HCT116 (cell line): ENCODE measurements at places on chromosomes 3 and 15. TPM values are rescaled to one million over a fixed set of nuclear protein-coding genes. Genes with fewer than 3 reads are reported as not detected.

- peaks cover 12% of the 10 kb centered on the region for H3K4me1 ChIP-seq
- H3K27me3 ChIP-seq, result no peaks in the 10 kb centered on the region
- no peak overlapping the region for H3K27ac ChIP-seq
- no peak overlapping the region for H3K4me3 ChIP-seq
Observed at GRCh38 chr15:96354731-96355567, 24.4 kb downstream of the NR2F2 start.

GRCh38 chr15:78866803-78867202 is 5.9 kb upstream of the MORF4L1 start:
- DNase-seq, result no peak
- no peaks in the 10 kb centered on the region for H3K36me3 ChIP-seq
- no peaks in the 10 kb centered on the region for H3K4me1 ChIP-seq
- H3K4me3 ChIP-seq, result no peak overlapping the region

GRCh38 chr15:38758043-38758442 is 193.4 kb upstream of the RASGRP1 start:
- H3K27me3 ChIP-seq, result peaks cover 22% of the 10 kb centered on the region
- no peaks in the 10 kb centered on the region for H3K36me3 ChIP-seq
- no peaks in the 10 kb centered on the region for H3K4me1 ChIP-seq

- no peaks in the 10 kb centered on the region for H3K4me1 ChIP-seq
- no peak overlapping the region for H3K4me3 ChIP-seq
- no peak for DNase-seq
- no peaks in the 10 kb centered on the region for H3K27me3 ChIP-seq
Observed at GRCh38 chr3:176755552-176755951, 441.7 kb downstream of the TBL1XR1 start.

DNA sequence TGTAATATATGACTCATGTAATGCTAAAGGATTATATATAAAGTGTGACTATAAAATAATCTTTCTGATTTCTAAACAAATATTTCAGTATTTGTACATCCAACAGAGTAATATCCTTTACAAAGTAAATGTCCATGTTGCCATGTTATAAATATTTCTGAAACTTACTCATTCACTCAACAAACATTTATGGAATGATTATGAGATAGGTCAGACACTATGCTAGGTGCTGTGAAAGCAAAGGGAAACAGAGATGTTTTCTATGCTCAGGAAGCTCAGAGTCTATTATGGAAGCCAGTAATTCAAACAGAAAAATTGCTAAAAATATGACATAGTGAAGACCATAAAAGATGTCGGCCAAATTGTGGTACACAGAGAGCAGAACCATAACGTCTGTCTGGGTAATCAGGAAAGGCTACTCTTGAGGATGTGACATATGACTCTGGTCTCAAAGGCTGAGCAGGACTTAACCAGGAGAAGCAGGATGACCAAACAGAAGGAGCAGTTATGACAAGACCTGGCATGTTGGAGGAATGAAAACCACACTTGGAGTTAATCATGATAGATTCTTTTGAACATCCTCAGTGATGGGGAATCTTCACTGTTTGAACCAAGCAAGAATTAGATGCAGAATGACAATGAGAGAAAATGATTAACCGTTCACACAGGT is 39.0 kb upstream of the MYO5C start:
- peaks cover 5% of the 10 kb centered on the region for H3K4me1 ChIP-seq
- H3K27me3 ChIP-seq, result no peaks in the 10 kb centered on the region
- no peaks in the 10 kb centered on the region for H3K36me3 ChIP-seq
- no peak overlapping the region for H3K27ac ChIP-seq
- DNase-seq, result no peak

DNA sequence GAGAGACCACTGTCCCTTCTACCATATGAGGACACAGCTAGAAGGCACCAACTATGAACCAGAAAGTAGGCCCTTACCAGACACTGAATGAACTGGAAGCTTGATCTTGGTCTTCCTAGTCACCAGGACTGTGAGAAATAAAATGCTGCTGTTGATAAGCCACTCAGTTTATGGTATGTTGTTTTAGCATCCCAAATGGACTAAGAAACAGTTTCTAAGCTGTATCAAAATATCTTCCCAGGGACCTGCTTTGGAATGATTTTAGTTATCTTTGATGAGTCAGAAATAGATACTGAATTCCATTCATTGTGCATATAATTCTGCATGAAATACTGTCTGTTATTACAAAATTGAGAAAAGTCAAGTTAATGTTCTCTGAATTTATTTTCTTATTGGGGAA is 18.6 kb downstream of the WDR76 start:
- no peaks in the 10 kb centered on the region for H3K27me3 ChIP-seq
- no peak overlapping the region for H3K4me3 ChIP-seq
- peaks cover 29% of the 10 kb centered on the region for H3K36me3 ChIP-seq
- no peaks in the 10 kb centered on the region for H3K4me1 ChIP-seq
- H3K27ac ChIP-seq, result no peak overlapping the region

The ANP32A gene
- total RNA-seq, result 220 TPM

GRCh38 chr3:195423818-195424217 is 19.0 kb downstream of the ACAP2 start:
- no peaks in the 10 kb centered on the region for H3K4me1 ChIP-seq
- H3K27ac ChIP-seq, result no peak overlapping the region
- DNase-seq, result no peak

The MDFIC2 gene
- total RNA-seq, result not detected

The TMOD3 gene
- 78.8 TPM for total RNA-seq

The TMEM207 gene
- total RNA-seq, result not detected

The GATA2 gene
- 18.6 TPM for total RNA-seq

The CHRFAM7A gene
- 7.4 TPM for total RNA-seq

DNA sequence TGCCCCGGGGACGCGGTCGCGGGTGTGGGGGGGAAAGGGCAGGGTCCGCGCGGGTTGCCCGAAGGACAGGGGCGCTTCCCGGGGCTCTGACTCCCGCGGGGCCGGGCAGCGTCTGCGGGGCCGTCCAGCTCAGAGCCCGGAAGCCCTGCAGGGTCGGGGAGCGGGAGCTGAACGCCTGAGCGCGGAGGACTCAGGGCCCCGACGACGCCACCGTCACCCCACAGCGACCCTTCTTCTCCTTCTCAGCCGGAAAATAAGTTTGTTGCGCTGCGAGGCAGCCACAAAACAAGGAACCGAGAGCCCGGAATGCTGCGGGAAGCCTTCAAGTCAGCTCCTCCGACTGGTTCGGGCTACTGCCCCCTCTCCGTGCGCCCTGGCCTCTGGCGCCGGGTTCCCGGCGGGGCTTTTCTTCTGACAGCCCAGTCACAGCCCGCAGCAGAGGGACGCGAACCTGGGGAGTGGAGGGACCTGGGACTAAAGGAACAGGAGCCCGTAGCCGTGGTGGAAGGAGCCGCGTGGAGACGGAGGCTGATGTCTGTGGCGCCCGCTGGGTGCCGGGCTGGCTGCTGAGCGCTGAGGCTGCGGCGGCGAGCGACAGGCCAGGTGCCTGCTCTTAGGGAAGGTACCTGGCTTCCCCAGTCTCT is 484 bp downstream of the CNTN4 start:
- H3K4me3 ChIP-seq, result no peak overlapping the region
- no peaks in the 10 kb centered on the region for H3K4me1 ChIP-seq
- no peak overlapping the region for H3K27ac ChIP-seq
- no peak for DNase-seq

- no peaks in the 10 kb centered on the region for H3K36me3 ChIP-seq
- H3K4me1 ChIP-seq, result no peaks in the 10 kb centered on the region
- H3K27me3 ChIP-seq, result no peaks in the 10 kb centered on the region
- DNase-seq, result no peak
Observed at GRCh38 chr3:111519178-111519855, 22.7 kb upstream of the CD96 start.

DNA sequence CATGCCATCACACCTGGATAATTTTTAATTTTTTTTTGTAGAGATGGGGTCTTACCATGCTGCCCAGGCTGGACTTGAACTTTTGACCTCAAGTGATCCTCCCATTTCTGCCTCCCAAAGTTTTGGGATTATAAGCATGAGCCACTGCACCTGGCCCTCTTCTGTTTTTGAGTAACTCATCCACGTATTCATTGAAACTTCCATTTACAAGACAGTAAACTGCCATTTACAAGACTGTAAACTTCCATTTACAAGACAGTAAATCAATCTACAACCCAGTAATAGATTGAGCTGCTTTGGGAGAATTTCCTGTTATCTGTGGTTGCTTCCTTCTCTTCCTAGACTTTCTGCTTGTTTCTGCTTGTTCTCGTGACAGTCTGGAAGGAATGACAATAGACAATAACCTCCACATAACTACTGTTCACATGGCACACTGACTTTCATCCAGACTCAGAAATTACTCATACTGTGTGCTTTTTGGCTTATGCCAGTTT is 114.7 kb upstream of the CCNL1 start:
- H3K4me3 ChIP-seq, result no peak overlapping the region
- no peaks in the 10 kb centered on the region for H3K36me3 ChIP-seq
- no peaks in the 10 kb centered on the region for H3K27me3 ChIP-seq
- DNase-seq, result no peak
- H3K4me1 ChIP-seq, result no peaks in the 10 kb centered on the region

The ACOX2 gene
- total RNA-seq, result 12.8 TPM

GRCh38 chr15:57327985-57328471 is 48.3 kb upstream of the CGNL1 start:
- no peaks in the 10 kb centered on the region for H3K27me3 ChIP-seq
- H3K4me1 ChIP-seq, result peaks cover 20% of the 10 kb centered on the region
- no peak overlapping the region for H3K4me3 ChIP-seq
- H3K27ac ChIP-seq, result no peak overlapping the region
- H3K36me3 ChIP-seq, result no peaks in the 10 kb centered on the region
- no peak for DNase-seq

DNA sequence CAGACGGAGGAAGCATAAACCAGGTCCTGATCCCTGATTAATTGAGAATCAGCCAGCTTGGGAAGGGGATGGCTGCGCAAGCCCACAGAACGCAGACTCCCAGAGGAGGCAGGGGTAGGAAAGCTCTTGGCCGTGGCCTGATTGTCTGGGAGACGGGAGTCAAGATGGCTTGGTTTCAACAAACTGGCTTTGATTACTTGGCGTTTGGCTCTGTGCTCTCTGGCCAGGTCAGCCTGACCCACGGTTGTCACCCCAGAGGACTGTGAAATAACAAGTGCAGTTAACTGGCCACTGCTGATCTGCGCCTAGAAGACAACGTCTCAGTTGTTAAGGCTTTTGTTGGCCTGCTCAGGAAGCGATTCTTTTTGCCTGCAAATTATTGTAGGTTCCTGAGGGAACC is 387.0 kb upstream of the PROK2 start:
- DNase-seq, result no peak
- H3K36me3 ChIP-seq, result no peaks in the 10 kb centered on the region
- no peak overlapping the region for H3K4me3 ChIP-seq

GRCh38 chr3:33798113-33798417 is 365 bp upstream of the PDCD6IP start:
- peaks cover 5% of the 10 kb centered on the region; the same call in 1 of the 2 replicates for H3K36me3 ChIP-seq
- H3K27me3 ChIP-seq, result no peaks in the 10 kb centered on the region
- no peak for DNase-seq
- H3K4me1 ChIP-seq, result peaks cover 3% of the 10 kb centered on the region; the same call in 1 of the 2 replicates
- H3K4me3 ChIP-seq, result peak overlapping the region; percentile 96

DNA sequence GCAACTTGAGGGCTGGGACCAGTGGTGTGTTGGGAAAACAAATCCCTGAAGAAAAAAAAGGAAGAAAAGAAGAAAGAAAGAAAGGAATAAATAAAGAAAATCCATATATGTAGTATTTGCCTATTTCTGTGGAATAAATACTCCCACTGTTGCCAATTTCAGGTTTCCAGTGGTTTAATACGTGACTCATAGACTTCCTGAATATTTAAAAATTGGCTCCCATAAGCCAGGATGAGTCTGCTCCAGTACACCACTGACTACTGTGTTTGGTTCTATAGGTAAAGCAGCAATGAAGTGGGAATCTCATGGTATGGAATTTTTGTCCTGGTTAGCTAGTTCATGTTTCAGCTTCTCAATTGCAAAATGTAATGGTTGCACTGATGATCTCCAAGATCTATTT is 31.6 kb downstream of the PYDC2 start:
- H3K27ac ChIP-seq, result no peak overlapping the region
- no peaks in the 10 kb centered on the region for H3K4me1 ChIP-seq
- no peak for DNase-seq
- no peaks in the 10 kb centered on the region for H3K27me3 ChIP-seq

DNA sequence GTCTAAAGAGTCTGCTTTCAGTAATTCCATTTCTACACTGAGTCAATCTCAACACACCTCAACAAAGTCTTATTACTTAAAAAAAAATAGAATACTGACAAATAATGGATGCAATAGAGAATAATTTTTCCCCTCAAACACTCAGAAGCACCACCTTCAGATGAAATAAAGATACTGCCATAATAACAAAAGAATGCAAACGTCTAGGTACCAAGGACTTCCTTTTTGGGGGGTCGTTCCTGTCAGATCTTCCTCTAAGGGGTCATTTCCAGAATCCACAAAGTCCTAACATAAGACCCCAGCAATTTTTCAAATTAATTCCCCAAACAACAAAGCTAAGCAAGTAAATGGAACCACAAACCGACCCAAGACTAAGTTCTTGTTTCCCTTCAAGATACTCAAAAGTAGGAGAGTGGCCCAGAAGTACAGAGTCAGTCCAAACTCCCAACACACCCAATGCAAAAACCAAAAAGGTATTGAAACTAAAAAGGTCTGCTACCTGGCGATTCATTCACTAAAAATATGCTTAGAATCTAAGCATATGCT is 1.3 kb downstream of the RYK start:
- no peaks in the 10 kb centered on the region for H3K36me3 ChIP-seq
- no peaks in the 10 kb centered on the region for H3K27me3 ChIP-seq
- DNase-seq, result no peak

GRCh38 chr15:82647835-82648256 is 683 bp upstream of the CPEB1 start:
- H3K36me3 ChIP-seq, result no peaks in the 10 kb centered on the region
- DNase-seq, result no peak
- no peak overlapping the region for H3K4me3 ChIP-seq
- 0 out of 2 replicates have a peak, but pooled peaks cover 7% of the 10 kb centered on the region for H3K4me1 ChIP-seq
- peaks cover 3% of the 10 kb centered on the region for H3K27me3 ChIP-seq

GRCh38 chr15:82810061-82810889 is 847 bp downstream of the WHAMM start:
- H3K27ac ChIP-seq, result peak overlapping the region; percentile 96
- H3K27me3 ChIP-seq, result no peaks in the 10 kb centered on the region
- peaks cover 29% of the 10 kb centered on the region for H3K4me1 ChIP-seq
- DNase-seq, result no peak

- no peak overlapping the region for H3K27ac ChIP-seq
- H3K4me3 ChIP-seq, result no peak overlapping the region
- no peaks in the 10 kb centered on the region for H3K27me3 ChIP-seq
- no peaks in the 10 kb centered on the region for H3K36me3 ChIP-seq
- DNase-seq, result no peak
Observed at GRCh38 chr15:74340150-74340549, 27.3 kb downstream of the CYP11A1 start.

DNA sequence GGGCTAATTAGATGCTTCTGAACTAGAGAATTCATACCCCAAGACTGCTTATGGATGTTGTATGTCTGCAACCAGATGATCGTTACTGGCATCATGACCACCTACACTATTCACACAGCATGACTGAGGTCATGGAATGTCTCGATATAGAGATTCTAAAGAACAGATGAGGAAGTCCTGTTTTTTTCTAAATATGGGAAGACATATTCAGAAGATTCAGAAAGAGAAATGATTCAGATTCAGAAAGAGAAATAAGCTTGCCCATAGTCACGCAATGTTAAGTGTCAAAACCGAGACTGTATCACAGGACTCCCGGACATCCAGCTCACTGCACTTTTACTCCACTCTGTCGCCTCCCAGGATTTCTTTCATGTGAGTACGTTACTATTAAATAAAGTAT is 136.2 kb downstream of the TPRG1 start:
- H3K27ac ChIP-seq, result no peak overlapping the region
- no peaks in the 10 kb centered on the region for H3K36me3 ChIP-seq
- 0 out of 2 replicates have a peak, but pooled peaks cover 8% of the 10 kb centered on the region for H3K27me3 ChIP-seq
